ENCODE measurements at places on chromosomes 5 and 9.

- DNase-seq: no peak
Observed at GRCh38 chr5:62762503-62762902, 183.9 kb downstream of the LRRC70 start.

DNA sequence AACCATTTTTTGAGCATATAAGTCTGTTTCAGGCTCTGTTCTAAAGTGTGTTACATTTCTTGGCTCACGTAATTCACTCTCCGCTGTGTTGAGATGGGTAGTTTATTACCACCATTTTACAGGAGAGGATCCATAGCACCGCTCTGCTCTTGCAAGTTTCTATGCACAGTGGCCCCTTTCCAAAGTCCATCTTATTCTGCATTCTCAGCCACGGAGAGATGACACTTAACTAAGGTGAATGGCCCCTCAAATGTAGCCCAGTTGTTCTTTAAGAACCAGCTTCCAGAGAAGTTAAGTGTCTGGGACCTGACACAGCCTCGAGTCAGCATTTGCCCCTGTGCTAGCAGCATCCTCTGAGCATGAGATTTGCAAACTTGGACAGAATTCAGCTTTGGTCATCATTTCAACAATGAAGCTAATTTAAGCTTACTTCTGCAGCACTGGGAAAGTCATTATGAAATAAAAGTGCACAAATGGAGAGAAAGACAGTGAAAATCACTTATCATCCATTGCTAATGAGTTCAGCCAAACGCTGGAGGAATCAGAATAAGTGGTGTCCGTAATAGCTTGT, 61.9 kb downstream of the FAM78A start:
- DNase-seq: no peak

DNA sequence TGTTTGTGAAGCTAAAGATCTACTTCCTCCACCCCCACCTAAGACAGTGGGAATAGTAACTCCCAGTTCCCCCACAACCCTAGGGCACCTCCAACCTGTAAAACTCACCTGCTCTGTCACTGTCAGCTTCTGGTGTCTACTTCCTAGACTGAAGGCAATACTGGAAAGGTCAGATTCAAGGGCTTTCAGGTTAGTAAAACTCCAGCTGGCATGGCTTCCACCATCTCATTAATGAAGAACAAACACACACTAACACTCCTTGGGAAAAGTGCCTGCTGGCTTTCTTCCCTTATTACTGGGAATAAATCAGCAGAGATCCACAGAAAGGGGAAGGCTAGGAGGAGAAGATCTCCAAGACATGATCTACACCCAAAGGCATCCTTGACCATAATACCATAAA, 109.9 kb downstream of the TMEM174 start:
- DNase-seq: no peak

GRCh38 chr9:115845648-115846312, 307.8 kb upstream of the PAPPA start:
- DNase-seq: no peak

- DNase-seq: no peak
Observed at GRCh38 chr5:64599226-64599625, 91.1 kb upstream of the SHISAL2B start.

DNA sequence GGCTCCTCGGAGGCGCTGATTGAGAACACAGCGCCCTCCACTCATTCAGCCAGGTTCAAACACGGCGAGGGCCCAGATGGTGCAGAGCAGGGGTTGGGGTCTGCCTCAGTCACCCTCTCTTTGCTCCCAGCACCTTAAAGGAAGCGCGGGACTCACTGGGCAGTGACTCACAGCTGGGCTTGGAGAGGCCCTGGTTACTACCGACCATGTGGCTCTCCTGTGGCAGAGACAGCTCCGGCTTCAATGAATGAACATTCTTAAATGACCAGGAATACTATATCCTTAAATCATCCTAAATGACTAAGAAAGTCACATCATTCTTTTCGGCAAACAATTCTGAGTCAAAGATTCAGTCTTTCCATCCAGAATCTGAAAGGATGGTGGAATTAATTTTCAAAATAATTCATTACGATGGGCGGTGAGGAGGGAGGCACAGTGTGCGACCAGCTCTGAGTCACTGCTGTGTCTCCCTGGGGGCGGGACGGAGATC, 1.6 kb upstream of the INPP5E start:
- DNase-seq: no peak

DNA sequence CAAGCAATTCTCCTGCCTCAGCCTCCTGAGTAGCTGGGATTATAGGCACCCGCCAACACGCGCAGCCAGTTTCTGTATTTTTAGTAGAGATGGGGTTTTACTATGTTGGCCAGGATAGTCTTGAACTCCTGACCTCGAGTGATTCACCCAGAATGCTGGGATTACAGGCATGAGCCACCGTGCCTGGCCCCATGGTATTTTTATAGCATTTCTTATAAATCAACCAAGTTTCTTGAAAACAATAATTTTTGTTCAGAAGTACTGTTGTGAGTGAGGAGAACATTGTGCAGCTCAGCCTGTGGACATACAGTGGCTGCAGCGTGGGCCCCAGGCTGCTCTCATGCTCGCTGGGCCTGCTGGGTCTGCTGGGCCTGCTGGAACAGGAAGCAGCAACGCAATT, 45.3 kb downstream of the MAP1B start:
- no peak for DNase-seq

All from suppressor macrophage (primary cell).